Retina (tissue), 1 donor: ENCODE measurements at places on chromosomes 5 and 9.
A peak's percentile ranks its signal among the peaks of the same experiment; 100 is the strongest.

- DNase-seq, result no peak
Observed at GRCh38 chr9:16294133-16294770, 576.2 kb downstream of the BNC2 start.

DNA sequence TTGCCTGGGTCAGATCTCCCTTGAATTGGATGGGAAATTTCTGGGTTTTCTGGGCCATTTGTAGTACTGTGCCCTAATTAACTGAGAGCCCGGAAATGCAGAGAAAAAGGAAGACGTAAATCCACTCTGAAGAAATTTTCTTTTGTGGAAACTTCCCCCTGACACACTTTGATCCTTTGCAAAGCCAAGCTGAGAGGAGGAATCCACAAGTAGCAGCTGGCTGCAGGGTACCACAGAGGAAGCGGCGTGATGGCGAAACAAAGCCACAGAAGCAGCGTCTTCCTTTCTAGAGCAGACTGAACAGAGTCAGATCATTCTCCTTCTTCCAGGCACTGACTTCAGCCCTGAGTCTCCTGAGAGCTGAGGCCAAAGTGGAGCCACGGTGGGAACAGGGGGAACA, 47.1 kb upstream of the ZNF354A start:
- DNase-seq, result no peak

DNA sequence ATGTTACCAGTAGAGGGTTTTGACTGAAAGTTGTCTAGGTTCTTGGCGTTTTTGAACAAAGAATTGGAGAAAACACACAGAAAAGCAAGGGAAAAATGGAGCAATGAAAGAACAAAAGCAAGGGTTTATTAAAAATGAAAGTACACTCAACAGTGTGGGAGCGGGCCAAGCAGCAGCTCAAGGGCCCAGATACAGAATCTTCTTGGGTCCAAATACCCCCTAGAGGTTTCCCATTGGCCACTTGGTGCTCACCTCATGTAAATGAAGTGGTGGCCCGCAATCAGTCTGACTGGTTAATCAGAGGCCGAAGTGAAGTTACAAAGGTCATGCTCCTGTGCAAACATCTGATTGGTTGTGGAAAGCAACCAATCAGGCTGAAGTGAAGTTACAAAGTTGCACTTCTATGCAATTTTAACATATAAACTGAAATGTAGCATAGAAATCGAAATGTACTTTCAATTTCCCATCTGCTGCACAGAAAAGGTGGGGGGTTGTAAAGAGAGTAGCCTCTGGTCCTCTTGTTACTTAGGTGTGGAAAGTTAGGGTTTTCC, 1.9 kb upstream of the GM2A start:
- DNase-seq, result no peak

DNA sequence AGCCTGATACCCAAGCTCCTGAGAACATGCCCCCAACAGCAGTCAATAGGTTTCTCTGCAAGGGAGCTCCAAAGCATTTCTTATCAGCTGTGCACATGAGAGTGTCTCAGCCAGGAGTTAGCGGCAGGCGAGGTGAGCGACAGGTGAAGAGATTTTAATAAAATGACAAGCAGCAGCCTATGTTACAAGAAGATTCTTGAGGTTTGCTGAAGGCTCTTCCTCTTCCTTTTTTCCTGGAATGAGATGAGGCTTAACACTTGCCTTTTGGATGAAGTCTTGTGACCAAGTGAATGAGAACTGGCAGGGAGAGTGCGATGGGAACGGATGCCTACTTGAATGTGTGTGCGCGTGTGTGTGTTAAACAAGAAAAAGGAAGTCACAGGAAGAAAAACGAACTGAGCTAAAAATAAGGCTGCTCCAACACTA, 76.1 kb downstream of the SHB start:
- no peak for DNase-seq

GRCh38 chr9:121682201-121682600, 30.8 kb downstream of the DAB2IP start:
- DNase-seq, result no peak

DNA sequence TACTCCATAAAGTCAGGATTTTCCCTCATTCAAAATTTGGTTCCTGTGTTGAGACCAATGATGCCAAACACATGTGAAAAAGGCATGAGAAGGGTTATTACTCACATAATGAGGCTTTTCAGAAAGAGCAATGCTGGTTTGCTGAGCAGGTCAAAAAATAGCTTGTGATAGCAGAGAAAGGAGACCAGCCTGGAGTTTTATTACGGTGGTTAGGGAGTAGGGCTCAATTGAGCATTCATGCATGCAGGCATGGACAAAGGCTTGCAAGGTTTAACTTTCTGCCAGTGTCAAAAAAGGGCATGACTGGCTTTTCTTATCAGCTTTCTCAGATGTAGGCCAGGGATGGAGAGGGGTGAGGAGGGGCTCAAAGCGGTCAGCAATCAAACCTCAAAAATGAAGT, 628.3 kb downstream of the DNAH5 start:
- DNase-seq, result peak; percentile 35

DNA sequence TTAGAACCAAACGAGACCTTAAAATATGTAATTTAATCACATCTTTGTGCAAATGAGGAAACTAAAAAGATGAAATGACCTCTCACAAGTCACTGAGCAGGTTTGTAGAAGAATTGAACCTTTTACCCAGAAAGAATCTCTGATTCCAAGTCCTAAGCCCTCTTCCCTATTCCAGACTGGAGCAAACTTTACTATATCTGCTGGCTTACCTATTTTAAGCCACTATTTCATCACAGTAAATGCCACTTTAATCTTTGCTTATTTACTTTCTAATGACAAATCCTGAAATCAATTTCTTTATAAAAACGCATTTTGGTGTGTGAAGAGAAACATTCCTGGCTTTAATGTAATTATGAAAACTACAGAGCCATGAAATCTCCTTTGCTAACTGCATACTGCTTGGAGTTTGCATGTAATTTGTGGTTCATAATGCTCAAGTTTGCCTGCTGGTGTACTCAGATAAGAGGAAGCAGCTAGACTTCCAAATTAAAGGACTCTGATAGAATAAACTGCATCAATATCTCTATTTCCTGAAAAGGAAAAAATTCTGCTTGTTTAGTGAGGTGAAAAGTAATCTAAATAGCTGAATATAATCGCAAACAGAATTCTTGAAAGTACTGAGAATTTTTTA, 121.2 kb downstream of the RAB3C start:
- no peak for DNase-seq

GRCh38 chr9:101427358-101427757, 8.2 kb downstream of the ALDOB start:
- no peak for DNase-seq

DNA sequence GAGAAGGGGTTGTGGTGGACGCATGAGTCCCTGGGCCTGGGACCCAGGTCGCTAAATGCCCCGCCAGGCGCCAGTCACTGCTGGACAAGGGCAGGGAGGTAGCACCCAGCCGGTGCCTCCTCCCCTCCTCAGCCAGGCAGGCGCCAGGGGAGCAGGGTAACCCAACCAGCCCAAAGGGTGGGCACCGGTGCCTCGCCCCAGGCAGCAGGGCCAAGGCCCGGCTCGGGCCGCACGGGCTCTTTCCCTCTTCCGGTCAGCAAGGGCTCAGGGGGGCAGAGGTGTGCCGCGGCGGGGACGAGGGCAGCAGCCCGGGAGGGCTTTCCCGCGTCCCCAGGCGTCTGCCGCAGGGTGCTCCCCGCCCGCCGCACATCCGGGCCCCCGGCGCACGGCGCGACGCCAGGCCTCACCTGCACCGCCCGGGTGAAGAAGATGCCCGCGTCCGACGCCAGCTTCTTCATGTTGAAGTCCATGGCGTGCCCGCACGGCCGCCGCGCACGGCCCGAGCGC, 393 bp downstream of the SH3GLB2 start:
- peak; percentile 79 for DNase-seq

DNA sequence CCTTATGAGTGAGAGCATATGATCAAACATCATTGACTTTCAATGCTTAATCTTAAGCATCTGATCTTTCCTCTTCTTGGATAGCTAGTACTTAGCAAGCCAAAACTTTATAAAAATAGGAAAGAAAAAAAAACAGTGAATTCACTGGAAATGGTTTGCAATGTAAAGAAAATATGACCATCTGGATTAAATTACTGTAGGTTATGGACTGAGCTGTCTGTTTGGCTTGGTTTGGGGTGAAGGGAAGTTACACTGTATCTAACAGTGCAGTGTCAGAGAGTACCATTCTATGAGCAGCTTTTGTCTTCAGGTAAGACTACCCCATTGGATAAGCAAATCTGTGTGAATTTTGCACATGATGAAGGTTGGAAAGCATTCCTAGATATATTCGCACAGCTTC, 151.4 kb downstream of the TLE1 start:
- DNase-seq, result no peak

DNA sequence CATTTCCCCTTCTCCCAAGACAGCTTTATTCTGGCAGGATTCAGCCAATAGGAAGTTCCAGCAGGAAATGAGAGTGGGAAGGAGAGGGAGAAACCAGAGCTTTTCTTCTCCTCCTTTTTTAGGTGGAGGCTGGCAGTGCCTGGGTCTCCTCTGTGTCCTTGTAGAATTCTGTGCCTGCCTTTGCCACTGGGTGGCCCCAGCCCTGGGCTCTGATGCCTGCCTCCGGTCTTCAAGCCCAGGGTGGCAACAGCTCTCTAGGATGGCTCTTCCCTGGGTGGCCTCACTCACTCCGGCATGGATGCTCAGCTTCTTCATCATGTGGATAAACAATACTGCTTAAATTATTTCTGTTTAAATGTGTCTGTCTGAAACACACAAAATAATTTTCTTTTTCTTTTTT, 694.8 kb downstream of the SEMA5A start:
- DNase-seq, result no peak

GRCh38 chr5:60719329-60719728, 19.4 kb upstream of the DEPDC1B start:
- DNase-seq, result no peak

- no peak for DNase-seq
Observed at GRCh38 chr9:130286781-130287428, 21.3 kb downstream of the HMCN2 start.

GRCh38 chr9:132144708-132145365, 17.0 kb upstream of the NTNG2 start:
- DNase-seq, result no peak

DNA sequence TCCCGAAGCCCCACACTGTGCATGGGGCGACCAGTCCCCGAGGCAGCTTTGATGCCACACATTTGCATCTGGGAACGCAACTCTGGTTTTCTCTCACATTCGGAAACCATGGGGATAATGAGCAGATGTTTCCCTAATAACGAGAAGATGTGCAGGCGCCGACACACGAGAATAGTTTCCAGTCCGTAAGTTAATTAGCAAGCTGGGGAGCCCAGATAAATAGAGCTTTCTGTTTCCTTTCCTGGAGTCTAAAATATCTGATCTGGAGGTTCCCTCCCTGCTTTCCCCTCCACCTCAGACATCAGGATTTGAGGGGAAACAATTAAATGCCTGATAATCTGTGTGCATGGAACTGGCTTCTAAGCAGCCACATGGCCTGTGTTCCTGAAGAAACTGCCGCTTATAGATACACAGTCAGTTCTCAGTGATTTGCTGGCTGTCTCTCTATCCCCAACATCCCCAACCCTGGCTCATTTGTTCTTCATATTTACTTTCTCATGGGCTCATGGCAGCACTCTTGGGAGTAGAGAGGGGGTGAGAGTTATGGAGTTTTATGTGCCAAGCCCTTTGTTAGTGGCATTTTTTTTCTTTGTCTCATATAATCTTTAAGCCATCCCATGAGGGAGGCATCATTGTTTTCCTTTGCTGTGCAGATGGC, 62.8 kb downstream of the PDZD2 start:
- DNase-seq, result peak; percentile 43

GRCh38 chr9:19481121-19481870, 72.5 kb downstream of the ACER2 start:
- no peak for DNase-seq

- DNase-seq, result no peak
Observed at GRCh38 chr9:93369686-93370085, 81.8 kb upstream of the FAM120A start.

DNA sequence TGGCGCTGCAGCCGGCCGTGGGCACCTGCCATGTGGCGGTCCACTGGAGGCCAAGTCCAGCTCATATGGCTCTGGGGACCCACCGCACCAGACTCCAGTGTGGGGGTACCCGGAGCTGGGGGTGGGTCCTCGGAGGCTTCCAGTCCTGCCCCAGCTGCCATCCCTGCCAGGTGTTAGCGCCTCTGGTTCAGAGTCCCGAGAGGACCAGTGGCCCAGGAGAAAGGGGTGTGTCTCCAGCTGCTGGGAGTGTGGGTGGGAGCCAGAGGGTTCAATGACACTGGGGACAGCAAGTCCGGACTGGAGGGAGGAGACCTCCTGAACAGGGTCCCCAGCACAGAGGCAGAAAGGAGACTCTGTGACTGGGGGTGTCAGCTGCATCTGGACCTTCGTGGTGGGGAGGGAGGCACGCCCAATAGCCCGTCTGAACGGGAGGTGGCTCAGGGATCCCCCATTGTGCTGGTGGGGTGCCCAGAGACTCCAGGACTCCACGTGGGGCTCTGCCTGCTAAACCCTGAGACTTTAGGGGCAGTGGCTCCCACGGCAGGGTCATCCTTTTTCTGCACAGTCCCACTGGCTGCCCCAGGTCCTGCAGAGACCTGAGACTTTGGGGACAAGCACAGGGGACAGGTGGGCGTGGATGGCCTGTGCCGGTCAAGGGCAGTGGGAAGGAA, 2.4 kb upstream of the AHRR start:
- peak; percentile 12 for DNase-seq

- no peak for DNase-seq
Observed at GRCh38 chr5:9776525-9776924, 146.4 kb upstream of the TAS2R1 start.

- DNase-seq, result peak; percentile 77
Observed at GRCh38 chr9:126516936-126517832, 96.5 kb upstream of the LMX1B start.

DNA sequence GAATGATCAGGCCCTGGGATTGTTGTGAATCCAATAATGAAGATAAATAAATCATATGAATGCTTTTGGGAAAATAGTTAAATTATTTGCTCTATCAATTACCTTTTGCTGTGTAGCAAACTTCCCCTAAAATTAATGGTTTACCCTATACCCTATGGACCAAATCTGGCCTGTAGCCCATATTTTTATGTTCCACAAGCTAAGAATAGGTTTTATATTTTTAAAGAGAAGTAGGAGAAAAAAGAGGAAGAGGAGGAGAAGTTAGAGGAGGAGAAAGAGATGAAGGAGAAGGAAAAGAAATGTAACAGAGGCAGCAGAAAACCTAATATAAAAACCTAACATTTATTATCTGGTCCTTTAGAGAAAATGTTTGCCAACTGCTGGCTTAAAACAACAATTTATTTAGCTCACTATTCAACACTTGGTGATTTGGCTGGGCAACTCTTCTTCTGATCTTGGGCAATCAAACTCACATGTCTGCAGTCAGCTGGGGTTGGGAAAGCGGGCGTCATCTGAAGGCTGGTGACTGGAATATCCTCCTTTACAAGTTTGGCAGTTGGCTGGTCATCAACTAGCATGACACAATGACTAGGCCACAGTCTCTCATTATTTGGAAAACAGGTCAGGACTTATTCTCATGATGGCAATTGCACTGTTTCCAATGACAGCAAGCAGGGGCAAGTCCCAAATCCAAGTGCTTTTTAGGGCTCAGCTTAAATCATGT, 522.9 kb downstream of the RASEF start:
- DNase-seq, result no peak

DNA sequence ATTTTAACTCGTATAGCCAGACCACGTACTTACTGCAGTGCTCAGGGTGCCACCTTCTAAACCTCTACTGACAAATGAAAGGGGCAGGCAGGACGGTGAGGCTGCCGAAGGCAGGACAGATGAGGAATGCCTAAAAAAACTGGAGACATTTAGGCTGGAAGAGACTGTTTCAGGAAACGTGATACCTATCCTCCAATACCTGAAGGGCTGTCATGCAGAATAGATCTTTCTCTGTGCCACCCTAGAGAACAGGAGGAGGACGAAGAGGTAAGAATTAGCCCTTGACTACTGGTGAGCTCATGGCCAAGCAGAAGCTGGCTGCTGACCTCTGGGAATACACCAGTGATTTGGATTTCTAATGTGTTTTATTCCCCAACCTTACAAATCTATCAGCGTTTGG, 139.4 kb downstream of the EFNA5 start:
- DNase-seq, result no peak
